ENCODE measurements at places on chromosomes 3 and 15.

- DNase-seq: no peak
These were observed 48.9 kb downstream of the SUMF1 start for GRCh38 chr3:4418156-4418555.

DNA sequence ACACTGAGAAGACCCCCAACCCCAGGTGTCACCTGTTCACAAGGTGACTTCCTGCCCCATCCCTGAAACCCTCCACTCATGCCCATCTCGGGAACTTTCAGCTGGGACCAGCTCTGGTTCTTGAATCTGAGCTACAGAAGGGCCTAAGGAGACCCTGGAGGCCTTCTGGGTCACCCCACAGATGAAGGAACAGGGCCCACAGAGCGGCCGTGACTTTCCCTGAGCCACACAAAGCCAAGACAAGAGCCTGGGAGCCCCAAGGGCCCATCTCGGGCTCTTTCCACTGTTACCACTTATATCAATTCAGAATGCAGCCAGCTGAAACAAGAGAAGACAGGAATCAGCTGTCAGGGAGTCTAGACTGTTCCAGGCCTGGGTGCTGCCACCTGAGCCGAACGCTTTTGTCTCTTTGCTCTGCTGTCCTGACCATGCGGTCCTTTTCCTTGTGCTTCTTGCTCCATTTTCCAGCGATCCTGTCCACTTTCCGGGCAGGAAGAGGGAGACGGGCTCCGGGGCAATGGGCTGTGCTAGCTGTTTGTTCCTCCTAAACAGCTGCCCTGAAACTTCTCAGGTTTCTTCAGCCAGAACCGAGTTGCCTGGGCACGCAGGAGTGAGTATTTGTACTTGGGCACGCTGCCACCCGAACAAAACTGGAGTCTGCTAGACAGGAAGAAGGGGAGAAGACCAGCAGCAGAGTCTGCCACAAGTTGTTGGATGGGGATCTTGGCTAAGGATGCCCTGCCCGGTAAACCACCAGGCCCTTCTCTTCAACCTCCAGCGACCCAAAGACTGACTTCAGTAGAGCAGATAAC, 28.0 kb upstream of the PIGZ start:
- DNase-seq: no peak

DNA sequence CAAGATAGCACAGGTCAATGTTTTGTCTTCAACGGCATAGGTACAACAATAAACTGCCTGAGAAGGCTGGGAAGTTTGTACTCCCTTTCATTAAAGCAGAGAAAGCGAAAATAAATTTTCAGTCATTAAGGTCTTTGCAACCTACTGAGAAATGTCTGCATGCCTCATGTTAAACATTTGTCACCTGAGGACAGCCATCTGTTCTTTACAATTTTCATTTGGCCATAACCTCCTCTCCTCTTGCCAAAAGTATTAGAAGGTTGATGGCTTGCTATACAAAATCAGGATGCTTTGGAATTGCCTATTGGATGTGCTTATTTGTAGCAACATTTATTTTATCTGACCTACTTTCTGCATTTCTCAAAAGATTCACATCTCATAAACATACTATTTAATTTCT, 122.7 kb downstream of the GOLIM4 start:
- DNase-seq: no peak

DNA sequence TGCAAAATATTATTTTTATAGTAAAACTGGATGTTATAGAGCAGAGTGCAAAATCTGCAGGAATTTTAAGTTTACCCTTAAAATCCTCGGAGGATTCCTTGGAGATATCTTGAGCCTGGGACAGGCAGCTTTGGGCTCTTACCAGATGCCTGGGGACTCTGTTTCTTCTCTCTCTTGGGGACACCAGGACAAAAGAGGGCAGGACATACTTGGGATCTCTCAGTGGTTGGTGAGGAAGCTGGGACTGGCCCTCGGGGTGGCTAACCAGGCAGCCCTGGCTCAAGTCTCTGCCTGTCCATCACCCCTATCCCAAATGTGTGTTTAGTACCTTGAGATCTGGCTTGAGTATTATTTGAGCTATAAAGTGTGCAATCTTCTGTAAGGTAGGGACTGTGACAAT, 38.6 kb downstream of the TKT start:
- DNase-seq: no peak

DNA sequence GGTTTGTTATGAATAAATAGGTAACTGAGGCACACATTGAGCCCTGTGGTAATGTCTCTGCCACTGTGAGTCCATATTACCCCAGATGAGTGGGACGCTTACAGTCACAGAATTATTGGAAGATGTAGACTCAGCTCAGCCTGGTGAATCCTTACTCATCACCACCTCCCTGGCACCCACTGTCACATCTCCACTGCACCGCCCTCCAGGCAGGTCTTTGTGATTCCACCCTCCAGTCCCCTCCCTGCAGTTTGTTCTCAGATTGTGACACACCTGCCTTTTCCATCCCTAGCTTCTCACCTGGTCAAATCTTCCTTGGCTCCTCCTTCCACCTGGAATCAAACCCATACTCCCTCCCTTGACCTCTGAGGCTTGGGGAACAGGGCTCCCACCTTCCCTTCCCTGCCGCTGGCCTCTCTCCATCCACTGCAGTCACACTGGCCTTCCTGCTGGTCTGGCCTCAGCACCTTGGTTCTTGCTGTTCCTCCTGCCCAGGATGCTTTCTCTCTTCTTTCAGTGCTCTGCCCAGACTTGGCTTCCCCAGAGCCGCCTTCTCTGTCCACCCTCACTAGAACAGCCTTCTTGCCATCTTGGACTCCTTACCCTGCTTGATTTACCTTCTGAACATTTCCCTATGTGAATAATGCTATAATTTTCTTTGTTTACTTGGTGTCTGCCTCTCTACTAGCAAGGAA, 9.4 kb downstream of the SLC6A20 start:
- DNase-seq: no peak

GRCh38 chr3:73681198-73681597, 56.5 kb upstream of the PDZRN3 start:
- DNase-seq: no peak

GRCh38 chr3:29274667-29275066, 6.2 kb upstream of the RBMS3 start:
- no peak for DNase-seq

- DNase-seq: no peak
These were observed 2.3 kb downstream of the ANXA2 start for GRCh38 chr15:60395276-60396011.

- no peak for DNase-seq
These were observed 445.2 kb downstream of the SQOR start for GRCh38 chr15:46080016-46080415.

GRCh38 chr3:146187334-146187950, 26.5 kb upstream of the PLOD2 start:
- no peak for DNase-seq

DNA sequence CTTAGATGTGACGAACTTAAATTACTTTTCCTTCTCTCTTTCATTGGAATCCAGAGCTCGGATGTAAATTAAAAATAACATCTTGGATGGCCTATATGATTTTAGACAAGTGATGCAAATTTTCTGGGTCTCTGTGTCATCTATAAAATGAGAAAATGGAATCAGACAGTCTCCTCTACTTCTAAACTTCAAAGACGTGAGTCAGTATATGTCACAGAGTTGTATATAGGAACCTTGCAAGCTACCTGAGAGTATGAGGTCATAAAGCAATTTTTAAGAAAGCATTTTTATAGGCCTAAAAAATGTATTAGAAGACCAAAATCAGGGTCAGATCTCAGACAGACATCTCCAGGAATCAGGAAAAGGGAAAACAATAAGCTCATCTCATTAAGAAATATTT, 128.3 kb downstream of the TBL1XR1 start:
- no peak for DNase-seq

DNA sequence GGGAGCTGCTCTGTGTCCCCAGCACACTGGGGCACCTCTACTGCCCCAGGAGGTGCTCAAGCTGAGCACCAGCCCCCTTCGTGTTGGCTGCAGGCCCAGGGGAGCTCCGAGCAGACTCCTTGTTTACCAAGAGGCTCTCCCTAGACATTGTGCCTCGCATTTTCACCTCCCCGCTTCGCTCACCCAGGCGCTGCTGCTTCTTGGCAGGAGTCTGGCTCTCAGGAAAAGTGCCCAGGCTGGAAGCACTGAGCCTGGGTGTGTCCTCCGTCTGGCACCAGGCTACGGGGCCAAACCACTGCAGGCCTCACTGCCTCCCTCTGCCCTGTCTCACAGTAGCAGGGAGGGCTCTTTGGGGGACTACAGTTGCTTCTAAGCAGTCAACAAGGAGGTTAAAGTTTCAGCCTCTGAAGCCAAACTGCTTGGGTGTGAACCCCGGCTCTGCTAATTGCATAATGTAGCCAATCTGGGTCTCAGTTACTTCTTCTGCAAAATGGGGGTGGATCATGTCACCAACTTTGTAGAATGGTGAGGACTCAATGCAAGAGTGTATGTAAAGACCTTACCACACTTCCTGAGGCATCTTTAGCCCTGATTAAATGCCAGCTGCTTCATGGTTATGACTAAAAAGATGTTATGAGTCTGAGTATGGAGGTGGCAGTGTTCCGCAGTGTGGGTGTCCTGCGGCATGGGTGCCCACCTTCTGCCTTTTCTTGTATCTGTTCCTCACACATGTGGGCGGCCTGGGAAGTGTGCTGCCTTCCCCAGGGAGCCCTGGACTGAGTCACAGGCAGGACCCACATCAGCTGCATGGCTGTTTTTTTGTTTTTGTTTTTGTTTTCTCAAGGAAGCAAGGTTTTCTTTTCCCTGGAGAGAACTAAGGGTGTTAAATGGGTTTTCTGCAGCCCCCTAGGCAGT, 88.9 kb downstream of the CLSTN2 start:
- no peak for DNase-seq

- no peak for DNase-seq
These were observed 21.8 kb downstream of the CTSH start for GRCh38 chr15:78923015-78923414.

DNA sequence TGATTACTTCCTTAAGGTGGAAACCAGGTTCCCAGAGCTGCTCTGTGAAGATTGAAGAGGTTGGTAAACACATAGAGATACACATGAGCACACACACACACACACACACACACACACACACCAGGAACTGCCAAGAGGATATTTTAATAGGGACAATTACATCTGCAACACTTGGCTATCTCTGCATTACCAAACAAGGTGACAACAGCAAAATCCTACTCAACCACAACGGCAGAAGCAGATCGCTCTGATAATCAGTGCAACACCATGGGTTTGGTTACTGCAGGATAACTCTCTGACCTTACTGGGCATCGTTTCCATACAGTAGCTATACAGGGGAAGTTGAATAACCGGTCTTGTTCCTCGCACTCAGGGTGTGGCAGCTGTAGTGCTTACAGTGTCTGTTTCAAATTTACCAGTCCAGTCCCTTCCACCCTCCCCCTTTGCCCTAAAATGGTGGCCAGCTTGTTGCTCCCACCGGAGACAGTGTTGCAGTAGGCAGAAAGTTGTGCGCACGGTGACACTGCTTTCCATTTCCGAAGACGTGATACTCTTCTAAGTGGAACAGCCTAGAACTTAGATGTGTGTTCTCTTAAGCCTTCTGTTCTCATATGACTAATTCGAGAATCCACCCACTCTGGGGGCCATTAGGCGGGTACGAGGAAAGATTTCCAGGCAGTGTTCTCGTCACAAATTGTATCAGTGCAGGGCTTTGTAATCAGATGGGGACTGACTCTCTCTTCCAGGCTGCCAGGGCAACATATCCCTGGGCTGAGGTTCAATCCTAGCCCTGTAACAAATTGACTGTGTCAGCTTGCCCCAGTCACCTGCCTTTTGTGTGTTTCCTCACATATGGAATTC, 176.2 kb downstream of the P3H2 start:
- DNase-seq: no peak

DNA sequence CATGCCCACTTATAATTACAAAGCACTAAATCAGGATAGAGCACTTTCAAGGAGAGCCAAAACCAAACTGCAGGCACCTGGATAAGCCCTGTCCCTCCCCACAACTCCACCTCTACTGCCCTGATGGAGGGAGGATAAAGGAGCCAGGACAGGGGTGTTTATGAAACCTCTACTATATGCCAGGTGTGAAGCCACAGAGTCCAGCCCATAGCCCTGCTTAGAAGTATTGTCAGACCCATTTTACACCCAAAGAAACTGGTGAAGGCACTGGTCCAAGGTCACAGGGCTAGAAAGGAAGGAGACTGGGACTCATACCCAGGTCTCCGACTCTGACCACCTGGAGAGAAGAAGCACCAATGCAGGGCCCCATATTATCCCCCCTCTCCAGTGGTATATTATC, 48.7 kb downstream of the SH3BP5 start:
- DNase-seq: no peak

- no peak for DNase-seq
These were observed 50.6 kb upstream of the C3orf80 start for GRCh38 chr3:160174621-160175020.

DNA sequence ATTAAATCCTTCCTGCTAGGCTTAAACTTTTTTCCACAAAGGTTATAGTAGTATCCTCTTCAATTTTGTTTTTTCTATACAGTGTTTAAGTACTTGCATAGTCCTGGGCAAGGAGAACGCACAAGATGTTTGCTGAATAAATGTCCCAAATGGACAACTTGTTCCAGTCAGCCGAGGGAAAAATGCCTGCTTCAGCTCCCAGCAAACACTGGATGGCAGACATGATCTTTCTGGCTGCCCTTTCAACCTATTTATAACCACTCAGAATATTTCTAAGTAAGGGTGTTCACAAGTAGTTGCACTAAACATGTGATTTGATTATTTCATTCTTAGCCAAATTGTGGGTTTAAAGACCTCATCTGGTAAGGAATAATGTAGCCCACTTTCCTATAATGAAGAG, 29.8 kb downstream of the GNB4 start:
- DNase-seq: no peak

GRCh38 chr15:96123028-96123400, 207.5 kb upstream of the NR2F2 start:
- DNase-seq: no peak

GRCh38 chr3:50573566-50574443, 4.5 kb downstream of the HEMK1 start:
- DNase-seq: peak; percentile 81

DNA sequence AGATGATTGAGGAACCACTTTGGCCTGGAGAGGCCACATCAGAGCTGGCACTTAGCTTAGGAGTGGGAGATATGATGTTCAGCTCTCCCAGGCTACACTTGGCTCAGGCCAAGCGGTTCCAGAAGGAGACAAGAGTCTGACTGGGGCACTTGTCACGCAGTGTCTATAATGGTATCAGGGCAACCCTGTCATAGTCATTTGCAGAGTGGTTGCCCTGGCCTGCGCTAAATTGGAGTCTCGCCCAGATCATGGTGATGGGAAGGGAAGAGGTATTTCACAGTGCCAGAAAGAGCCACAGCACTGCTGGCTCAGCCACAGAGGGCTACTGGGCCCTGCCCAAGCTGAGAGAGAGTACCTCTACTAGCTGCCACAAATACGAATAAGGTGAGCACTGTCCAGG, 186.9 kb upstream of the CRBN start:
- DNase-seq: no peak

GRCh38 chr3:97822359-97822775, 556 bp downstream of the CRYBG3 start:
- peak; percentile 13 for DNase-seq

DNA sequence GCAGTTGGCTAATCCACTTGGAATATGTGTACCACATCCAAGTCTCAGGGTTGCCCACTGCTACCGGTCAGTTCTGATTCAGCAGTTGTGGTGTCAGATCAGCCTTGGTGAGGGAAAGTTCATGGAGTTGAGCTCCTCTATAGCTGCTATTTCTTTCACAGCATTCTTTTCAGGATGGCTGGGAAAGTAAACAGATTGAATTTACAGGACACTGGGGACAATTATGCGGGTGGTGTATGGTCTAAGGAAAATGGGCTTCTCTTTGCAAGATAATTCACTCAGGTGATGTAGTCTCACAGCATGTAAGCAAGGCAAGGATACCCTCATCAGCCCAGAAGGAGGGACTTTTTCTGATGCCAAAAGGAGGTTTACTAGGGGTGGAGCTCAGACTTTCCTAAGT, 249.9 kb downstream of the DOCK3 start:
- DNase-seq: no peak

Data from CD4-positive, alpha-beta T cell treated with Interleukin-21 for 1 hour (primary cell).